ENCODE measurements at places on chromosomes 1 and 21.

DNA sequence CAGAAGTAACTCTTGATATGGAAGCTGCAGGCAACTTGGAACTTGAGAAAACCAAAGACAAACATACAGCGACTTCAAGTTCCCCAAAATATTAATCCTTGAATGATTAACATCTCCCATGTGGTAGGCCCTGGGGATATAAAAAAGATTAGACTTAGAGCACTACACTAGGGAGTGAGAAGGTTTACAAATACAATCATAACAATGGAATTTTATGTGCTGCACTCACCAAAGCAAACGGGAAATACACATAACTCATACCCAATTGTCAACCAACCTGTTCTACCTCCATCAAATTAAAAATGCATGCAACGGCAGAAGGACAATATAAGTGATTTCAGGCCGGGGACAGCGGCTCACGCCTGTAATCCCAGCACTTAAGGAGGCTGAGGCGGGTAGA is 3.7 kb downstream of the SMYD3 start:
- DNase-seq, result no peak

- DNase-seq, result no peak
Observed at GRCh38 chr1:1176931-1177330, 3.3 kb downstream of the TTLL10 start.

DNA sequence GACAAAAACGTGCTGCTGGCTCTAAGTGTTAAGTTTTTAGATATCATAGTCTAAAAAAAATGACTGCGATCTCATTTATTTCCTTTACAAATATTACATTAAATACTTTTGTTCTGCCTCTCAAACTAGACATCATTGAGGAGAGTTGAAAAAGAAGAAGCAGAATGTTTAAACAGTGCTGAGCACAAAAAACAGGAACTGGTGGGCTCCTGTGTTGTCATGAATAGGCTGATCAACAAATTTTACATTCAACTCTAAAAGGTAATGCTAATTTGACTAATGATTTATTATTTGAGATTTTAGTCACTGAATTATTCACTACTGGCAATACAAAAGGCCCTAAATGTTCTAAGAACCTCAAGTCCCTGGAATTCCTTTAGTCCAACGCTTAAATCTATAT is 66.1 kb downstream of the GPATCH2 start:
- DNase-seq, result no peak

DNA sequence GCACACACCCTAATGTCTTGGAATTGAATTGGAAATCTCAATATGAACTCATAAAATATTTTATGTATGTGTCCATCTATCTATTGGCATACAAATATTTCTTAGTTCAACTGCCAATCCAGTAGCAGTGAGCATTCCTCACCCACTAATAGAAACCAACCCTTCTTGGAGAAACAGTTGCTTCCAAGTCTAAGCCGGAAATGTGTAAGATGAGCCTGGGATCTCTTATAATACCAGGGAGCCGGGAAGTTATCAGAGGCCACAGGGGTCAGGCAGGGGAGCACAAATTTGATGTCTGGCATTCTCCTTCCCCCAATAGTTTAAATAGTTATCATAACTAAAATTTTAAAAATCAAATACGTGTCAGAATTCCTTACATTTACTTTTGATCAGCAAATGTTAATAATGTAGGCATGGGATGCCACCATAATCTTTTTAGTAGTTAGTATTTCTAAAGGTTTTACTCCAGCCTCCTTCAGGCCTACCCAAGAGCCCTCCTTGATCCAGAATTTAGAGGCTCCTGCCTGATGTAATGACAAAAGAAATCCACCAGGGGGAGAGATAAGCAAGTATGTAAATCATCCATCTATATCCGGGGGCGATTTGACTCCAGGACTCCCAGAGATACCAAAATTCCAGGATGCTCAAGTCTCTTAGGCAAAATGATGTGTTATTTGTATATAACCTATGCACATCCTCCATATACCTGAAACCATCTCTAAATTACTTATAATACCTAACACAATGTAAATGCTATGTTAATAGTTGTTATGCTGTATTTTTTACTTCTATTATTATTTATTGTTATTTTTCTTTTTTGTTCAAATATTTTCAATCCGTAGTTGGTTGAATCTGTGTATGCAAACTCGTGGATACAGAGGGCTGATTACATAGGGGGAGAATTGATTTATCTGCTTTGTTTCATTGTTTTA is 218.7 kb upstream of the COA6 start:
- DNase-seq, result peak; percentile 30

- DNase-seq, result no peak
Observed at GRCh38 chr1:170503665-170504064, 28.3 kb upstream of the GORAB start.

- DNase-seq, result no peak
Observed at GRCh38 chr1:11337580-11338073, 64.6 kb downstream of the UBIAD1 start.

GRCh38 chr1:85224295-85224694 is 23.5 kb upstream of the SYDE2 start:
- no peak for DNase-seq

DNA sequence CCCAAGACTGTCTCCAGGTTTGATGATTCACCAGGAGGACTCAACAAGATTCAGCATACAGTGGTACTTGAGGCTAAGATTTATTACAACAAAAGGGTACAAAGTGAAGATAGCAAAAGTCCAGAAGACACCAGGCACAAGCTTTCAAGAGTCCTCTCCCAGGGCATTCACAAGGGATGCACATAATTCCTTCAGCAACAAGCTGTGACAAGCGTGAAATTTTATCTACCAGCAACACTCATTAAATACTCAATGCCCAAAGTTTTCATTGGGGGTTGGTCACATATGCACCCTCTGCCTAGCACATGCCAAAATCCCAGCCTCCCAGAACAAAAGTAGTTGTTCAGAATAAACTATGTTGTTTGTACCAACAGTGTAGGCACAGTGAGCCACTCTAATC is 62.3 kb downstream of the PRKACB start:
- no peak for DNase-seq

DNA sequence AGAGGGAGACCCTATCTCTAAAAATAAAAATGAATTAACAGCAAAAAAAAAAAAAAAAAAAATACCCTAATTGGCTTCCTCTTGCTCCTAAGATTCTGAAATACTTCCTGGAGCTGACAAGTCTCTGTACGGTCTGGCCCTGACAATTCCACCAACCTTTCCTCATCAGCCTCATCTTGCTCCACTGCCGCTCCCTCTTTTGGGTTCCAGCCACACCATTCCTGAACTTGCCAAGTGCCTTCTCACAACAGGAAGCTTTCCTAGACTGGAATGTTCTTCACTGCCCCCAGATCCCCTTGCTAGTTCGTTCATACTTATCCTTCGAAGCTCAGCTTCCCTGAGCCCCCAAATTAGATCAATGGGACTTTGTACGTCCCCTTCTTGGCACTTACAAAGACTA is 37.0 kb downstream of the AKNAD1 start:
- no peak for DNase-seq
